Suppressor macrophage treated with lipopolysaccharide for 1 hour (primary cell): ENCODE measurements at places on chromosomes 16 and 17.

- peak; percentile 70 for DNase-seq
These were observed 45.0 kb downstream of the ESRP2 start for GRCh38 chr16:68190736-68191510.

DNA sequence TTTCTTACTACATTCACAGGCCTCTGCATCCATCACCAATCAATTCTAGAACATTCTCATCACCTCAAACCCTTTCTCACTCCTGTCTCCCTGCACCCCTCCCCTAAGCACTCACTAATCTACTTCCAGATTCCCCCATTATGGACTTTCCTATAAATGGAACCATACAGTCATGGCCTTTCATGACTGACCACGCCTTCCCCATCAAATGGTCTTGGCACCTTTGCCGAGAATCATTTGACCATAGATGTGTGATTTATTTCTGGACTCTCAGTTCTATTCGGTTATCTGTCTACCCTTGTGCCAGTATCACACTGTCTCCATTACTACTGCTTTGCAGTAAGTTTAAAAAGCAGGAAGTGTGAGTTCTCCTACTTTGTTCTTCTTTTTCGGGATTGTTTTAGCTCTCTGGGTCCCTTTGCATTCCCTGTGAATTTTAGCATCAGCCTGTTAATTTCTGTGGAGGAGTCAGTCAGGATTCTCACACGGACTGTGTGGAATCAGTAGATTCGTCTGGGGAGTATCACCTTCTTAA, 27.5 kb downstream of the GTF3C1 start:
- no peak for DNase-seq

DNA sequence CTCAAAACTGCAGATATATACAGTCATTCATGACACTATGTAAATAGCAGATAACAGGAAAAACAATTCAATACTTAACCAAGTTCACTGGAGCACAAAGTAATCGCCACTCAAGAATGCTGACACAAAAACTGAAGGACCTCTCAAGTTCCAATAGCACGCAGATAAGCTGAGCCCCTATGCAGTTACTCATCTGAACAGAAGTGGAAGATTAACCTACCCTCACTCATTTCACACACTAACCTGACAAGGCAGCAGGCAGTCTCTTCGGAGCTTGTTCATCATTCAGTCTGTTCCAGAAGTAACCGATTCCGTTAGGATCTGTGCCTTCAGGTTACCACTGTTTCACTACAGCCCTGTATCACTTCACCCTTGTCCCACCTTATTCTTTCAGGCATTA, 6.0 kb downstream of the HELZ start:
- DNase-seq, result no peak

GRCh38 chr17:45090711-45091110, 29.6 kb downstream of the NMT1 start:
- DNase-seq, result no peak

- peak; percentile 90 for DNase-seq
These were observed 120.9 kb upstream of the SMURF2 start for GRCh38 chr17:64783031-64783461.

- peak; percentile 85 for DNase-seq
These were observed 874 bp downstream of the CMTM3 start for GRCh38 chr16:66605177-66605978.

DNA sequence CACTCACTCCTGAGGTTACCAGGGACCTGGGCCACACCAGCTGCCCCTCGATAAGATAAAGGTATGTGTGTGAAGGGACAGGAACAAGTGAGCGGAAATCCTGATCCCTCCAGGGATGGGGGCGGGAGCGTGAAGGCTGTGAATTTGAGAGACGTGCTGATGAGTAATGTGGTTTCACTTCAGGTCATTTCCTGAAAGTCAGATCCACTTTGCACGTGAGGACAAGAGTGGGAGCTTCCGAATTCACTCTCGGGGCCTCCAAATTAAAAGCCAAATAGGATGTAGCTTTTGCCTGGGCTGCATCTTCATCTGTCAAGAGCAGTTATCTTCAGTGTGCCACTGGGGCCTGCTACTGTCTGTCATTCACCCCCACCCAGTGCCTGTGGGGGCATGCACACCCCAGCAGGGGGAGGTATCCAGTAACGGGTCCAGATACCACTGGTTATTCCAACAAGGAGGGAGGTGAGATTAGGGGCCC, 87.4 kb upstream of the LHX1 start:
- DNase-seq, result peak; percentile 19

DNA sequence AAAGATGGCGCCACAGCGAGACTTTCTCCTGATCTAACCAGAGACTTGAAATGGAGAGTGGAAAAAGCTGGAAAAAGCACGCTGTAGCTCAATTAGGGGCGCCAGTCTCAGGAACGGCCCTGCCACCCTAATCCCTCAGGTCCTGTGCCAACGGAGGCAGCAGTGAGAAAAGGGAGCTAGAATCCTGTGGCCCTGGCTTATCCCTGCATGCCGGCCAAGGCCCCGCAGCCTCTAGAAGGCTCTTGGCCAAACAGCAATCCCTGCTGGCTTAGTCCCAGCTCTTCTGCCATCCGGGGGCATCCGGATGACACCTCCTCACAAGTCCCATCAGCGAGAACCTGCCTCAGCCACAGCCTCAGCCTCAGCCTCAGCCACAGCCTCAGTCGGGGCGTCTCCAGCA, 69.8 kb downstream of the MRM3 start:
- DNase-seq, result no peak

- no peak for DNase-seq
These were observed 7.6 kb downstream of the PRR29 start for GRCh38 chr17:64005734-64006167.

DNA sequence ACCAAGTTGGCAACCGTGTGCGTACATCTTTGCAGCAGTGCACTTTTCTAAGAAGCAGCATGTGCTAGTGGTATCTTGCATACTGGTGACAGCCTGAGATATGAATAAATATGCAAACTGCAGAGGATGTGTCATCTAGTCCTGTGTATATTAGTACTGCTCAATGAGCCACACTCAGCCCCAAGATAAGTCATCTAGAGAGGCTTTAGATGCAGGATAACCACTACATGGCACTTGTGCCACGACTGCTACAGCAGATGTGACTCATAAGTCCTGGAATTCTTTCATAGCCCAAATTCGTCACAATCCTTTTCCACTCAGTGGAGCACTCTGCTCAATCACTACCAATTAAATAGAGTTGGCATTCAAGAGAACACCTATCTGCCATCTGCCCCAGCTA, 171.5 kb downstream of the AXIN2 start:
- DNase-seq, result no peak

GRCh38 chr16:67979955-67980678, at the start of gene DPEP3:
DPEP3 (minus strand) TSS chr16:67980499; CDS start chr16:67980380, 119 bp downstream.
- no peak for DNase-seq
